Fibroblast of skin of right biceps (primary cell): ENCODE measurements at places on chromosomes 6 and 20.

GRCh38 chr20:41018153-41018552 is 10.5 kb upstream of the TOP1 start:
- DNase-seq = no peak

DNA sequence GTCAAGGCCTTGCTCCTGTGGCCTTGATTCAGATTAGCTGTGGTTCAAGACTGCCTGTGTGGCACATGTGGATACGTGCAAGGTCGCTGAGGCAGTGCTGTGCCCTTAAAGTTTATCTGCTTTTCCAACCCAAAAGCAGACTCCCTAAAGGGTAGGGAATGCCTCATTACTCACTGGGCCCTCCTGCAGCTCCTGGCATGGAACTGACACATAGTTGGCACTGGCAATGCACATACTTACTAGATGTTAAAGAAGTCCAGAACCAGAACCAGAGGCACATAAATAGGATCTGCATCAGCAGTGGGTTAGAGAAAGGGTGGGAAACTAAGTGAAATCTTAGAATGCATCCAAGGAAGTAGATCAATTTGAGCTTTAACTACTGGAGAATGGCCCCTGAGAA is 90.6 kb upstream of the MLN start:
- DNase-seq = peak; percentile 16

GRCh38 chr6:63814459-63814858 is 178.9 kb downstream of the PHF3 start:
- DNase-seq = no peak

DNA sequence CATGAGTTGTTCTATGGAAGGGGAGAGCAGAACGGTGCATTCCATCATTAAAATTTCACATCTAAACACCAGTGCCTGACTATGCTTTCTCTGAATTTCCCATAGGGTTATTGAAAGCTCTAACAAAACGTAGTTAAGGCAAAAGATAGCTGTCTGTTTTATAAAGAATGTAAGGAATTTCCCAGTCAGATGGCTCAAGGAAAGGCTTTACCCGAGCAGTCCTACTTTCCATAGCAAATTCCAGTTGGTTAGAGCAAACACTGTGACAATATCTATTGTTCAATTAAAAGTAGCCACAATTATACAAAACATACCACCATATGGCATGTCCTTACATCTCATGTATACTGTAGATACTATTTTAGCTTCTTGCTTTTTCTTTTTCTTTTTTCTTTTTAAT is 1059.5 kb upstream of the FLRT3 start:
- peak; percentile 13 for DNase-seq

DNA sequence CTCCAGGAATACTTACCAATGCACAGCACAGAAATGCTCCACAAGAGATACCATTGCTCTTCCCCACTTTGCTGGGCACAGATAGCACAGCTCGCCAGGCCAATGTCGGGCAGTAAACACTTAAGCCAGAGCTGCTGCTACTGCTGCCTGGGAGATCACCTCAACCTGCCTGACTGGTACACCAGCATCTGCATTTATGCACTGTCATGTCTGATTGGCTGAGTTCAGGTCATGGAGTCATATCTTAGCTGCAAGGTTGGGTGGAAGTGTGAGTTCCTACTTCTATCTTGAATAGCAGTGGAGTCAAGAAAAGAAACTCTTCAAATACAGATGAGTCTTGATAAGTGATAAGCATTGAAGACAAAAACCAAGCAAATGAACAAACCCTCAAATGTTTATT is 10.9 kb upstream of the ADGRF4 start:
- DNase-seq = no peak

DNA sequence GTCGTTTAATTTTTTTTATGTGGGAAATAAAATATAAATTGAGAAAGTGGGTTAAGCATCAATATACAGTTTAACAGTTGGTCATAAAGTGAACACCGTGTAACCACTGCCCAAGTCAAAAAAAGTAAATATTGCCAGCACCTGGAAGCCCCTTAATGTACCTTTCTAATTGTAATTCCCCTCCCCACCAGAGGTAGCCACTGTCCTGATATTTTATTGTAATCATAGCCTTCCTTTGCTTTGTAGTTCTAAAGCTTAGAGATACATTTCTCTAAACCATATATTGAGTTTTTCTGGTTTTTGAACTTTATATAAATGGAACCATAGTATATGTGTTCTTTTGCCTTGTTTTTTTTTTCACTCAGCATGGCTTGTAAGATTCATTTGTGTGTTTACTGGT is 180.6 kb downstream of the TBC1D7 start:
- no peak for DNase-seq

DNA sequence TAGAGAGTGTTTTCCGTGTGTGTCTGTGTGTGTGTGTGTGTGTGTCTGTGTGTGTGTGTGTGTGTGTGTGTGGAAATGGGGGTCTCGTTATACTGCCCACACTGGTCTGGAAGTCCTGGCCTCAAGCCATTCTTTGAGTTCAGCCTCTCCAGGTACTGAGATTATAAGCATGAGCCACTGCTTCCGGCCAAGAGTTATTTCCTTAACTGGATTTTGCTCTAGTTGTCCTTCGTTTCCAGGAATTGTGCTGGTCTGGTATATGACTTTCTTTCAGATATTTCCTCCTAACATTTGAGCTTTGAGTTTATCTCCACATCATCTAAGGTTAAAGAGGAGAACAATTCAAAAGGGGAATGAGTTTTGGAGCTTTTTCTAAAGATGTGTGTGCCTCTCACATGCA is 124.8 kb downstream of the SH3BGRL2 start:
- DNase-seq = no peak

- no peak for DNase-seq
These were observed 1.6 kb downstream of the MAP3K5 start for GRCh38 chr6:136790411-136791295.

DNA sequence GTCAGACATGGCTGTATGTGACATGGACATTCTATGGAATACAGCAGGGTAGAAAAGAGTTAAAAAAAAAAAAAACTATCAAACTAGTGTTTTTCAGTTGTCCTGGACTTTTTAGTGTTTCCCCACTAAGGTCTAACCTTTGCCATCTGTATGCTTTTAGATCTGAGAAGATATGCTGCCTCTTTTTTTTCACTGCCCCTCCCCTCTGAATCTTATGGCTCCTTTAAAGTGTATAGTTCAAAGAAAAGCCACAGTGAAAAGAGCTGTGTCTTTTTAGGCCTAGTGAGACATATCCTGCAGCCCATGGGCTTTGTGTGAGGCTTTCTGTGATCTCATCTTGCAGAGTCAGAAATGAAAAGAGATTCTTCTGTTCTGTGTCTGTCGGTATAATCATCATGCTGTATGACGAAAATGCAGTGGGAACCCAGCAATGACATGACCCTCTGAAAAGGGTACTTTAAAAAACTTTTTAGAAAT is 29.3 kb downstream of the ADGRG6 start:
- peak; percentile 76 for DNase-seq

GRCh38 chr6:150373260-150373701 is 4.5 kb downstream of the IYD start:
- DNase-seq = peak; percentile 77

GRCh38 chr6:49506569-49507111 is 6.9 kb downstream of the GLYATL3 start:
- no peak for DNase-seq
